ENCODE measurements at places on chromosomes 12 and 14.

- DNase-seq, result peak; percentile 3
Measured at GRCh38 chr14:37232907-37233481, 35.3 kb downstream of the MIPOL1 start.

DNA sequence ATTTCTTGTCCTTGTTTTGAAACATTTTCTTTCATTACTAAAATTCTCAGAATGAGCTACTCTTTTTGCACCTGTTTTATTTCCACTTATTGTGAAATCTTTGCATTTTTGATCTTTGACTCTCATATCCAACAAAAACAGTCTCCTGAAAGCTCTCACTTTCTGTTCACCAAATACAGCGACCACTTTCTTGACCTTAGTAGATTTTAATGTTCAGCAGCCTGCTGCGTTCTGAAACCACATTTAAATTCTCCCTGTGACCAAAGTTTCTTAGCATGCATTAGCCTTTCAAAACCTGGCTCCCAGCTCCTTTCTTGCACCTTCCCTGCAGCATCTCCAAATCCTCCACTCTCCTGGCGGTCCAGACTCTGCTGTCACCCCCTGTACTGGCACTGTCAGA lies 404.4 kb upstream of the PDE3A start:
- no peak for DNase-seq

- peak; percentile 58 for DNase-seq
Measured at GRCh38 chr14:105471297-105471821, 3.3 kb upstream of the CRIP2 start.

DNA sequence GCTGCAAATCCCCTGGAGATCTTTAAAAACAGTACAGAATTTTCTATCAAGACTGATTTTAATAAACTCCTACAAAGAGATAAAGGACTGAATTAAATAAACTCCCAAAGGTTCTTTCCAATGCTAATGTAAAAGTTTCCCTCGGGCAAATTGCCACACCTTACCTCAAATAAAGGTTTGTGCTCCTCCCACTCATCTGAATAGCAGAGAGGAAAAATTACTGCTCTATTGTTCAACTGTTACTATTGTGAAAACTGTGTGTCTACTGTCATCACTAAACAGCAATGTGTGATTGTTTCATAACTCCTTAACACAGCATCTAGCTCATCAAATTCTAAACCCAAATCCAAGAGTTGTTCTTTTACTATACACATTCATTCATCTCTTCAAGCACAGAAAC lies 3.2 kb downstream of the SPTLC2 start:
- DNase-seq, result no peak

DNA sequence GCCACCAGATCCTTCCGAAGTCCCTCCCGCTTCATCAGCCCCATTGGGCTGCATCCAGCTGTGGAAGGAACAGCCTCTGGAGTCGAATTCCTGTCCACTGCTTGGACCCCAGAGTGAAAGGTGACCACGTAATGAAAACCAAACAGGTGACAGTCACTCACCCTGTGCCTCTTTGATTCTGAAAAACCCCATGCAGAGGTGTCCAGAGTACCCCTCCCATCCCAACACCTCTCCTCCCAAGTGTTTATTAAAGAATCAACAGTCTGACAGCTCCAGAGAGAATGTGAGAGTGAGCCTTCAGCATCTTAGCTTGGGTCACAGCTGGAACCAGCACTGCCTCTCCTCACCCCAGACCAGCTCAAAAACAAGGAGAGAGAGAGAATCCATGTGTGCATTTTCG lies 178.6 kb upstream of the NOS1 start:
- DNase-seq, result no peak

GRCh38 chr14:60204843-60205774 lies 39.9 kb upstream of the DHRS7 start:
- DNase-seq, result no peak

DNA sequence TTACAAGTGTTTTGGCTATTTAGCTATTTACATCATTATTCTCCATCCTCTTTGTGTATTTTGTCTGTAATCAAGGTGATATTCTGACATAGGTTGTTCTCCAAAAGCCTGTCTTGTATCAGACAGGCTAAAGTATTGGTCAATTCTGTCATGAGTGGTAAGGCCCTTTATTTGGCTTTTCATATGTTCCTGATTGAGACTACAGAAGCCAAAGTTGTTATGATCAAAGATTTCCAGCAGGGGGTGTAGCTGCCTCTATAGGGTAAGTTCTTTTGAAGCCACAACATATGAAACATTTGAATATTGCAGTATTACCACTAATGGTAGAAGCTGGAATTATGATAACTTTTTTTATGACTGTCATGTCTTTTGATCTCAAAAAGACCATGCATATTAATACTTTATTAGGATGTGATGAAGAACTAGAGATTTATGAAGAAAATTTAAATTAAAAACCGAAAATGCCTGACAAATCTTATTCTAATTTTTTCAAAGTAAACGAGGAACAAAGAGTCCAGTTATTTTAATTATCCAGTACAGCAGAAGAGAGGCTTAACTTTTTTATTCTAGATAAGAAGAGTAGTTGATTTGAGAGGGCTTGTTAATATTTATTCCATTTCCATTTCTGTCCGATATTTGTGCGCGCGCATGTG lies 3.4 kb upstream of the ARHGAP5 start:
- DNase-seq, result peak; percentile 37

DNA sequence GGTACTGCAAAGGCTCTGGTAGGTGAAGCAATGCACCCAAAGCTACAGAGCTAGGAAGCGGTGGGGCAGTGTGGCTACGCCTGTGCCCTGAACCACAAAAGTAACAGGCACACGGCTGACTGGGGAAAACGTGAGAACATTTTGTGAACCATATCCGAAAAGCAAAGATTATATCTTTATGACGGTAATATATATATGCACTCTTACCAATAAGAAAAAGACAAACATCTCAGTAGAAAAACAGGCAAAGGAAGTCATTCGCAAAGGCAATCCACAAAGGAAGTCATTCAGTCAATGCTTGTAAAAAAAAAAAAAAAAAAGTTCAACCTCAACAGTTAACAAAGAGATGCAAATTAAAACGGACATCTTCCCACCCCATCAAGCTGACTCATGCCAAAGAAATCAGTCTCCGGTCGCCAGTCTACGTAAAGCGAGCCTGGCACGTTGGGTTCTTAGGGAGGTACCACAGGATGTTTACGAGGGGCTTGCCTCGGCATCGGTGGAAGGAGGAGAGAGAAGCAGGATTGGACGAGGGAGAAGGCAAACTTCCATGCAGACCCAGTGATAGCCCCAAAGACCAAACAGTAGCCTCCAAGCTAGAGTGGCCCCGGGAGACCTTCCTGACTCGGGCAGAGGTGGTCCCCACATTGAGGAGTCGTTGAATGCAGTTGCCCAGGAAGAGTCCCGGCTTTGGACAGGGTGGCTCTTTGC lies 39.4 kb upstream of the PPP2R5C start:
- no peak for DNase-seq

- no peak for DNase-seq
Measured at GRCh38 chr14:79516009-79516408, 695.3 kb downstream of the DIO2 start.

GRCh38 chr12:26803552-26803951 lies 29.4 kb downstream of the ITPR2 start:
- no peak for DNase-seq

DNA sequence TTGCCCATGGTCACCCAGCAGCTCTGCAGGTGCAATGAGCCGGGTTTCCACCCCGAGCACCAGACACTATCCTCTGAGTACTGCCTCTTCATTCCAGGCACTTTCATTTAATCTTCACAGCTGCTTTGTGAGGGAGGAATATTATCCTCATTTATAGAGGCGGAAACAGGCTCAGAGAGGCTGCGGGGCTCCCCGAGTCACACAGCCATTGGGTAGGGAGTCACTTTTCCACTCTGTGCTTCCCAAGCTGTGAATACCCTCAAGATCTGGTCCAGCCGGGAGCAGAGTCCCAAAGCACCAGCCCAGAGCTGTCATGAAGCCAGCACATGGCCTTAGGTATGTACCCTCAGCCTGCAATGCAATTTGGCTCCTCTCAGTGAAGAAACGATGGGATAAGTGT lies 51.7 kb upstream of the RIN3 start:
- DNase-seq, result no peak

GRCh38 chr12:25186038-25186787 lies 8.7 kb downstream of the DNAI7 start:
- no peak for DNase-seq

DNA sequence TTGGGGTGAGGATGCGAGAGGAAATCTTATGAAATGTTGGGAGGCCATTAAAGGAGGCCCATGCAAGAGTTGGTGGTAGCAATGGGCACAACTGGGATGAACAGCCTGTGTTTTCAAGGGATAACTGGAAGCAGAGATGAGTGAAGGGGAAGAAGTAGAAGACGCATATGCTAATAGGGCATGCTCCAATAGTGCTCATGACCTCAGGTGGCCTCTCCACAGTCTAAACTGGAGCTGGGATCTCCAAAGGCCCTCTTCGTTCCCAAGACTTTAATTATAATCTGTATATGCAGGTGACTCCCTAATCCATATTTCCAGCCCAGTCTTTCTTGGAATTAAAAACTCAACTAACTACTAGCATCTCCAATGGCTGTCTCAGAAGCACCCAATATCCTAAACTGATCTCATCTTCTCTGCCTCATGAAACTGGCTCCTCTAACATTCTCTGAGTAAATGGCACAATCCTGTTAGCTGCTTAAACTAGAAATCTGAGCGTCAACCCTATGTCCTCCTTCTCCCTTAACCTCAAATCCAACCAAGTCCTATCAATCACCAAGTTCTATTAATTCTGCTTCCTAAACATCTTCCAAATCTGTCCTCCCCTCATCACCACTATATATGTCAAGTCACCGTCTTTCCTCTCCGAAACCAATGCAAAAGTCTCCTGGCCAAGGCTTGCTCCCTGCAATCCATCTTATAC lies 2.8 kb upstream of the AJUBA start:
- DNase-seq, result no peak

DNA sequence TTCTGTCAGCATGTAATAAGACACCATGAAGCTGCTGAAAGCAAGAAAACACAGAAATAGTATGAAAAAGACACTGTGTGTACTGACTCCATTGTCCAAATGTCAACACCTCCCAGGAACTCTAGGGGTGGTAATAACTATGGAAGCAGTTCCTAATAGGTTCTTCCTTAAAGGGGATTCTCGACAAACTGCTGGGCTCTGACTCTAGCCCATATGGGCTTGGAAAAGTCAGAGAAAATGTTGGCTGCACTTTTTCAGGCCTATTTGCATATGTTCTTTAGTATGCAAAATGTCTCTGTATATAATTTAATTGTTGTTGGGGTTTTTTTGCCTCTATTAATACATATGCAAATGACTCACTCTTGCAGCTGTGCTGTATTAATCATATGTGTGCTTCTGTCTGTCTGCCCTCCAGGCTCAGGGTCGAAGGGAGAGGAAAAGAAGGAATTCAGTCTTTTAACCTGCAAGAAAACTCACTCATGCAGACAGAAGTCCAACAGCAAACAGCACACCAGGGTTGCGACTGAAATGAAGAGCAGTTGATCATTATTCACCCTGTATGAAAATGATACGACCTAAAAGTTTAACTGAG lies 317.6 kb downstream of the SOX5 start:
- no peak for DNase-seq

DNA sequence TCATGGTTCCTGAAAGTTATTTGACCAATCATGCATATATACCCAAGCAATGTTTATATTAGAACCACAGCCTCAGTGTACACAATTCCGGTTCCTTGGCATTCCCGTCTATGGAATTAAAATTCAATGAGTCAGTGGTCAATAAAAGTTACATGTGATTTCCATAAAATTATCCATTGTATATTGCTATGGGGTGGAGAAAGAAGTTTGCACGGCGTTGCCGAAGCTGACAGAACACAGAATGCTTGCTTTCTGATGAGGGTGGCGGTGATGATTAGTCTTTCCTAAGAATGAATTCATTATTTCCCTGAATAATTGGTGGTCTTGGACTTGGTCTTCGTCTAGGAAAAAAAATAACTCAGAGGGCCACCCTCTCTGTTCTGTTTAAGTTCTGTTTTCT lies 214.1 kb downstream of the ANO2 start:
- no peak for DNase-seq

DNA sequence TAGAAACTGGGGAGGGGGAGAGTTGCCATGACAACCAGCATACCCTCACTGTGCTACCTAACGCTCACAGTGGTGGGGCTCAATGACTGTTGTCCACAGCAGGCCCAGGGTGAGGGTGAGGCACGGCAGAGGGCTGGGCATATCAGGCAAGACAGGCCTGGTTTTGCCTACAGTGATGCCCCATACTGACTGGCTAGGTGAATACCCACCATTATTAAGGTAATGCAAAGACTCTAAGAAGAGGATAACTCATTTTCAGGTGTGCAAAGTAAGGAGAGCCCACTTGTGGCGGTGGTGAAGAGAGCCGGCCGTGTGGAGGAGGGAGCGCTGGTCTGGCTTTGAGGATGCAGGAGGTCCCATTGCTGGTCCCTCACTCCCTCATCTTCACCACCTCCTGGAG lies 422.3 kb downstream of the FUT8 start:
- DNase-seq, result no peak

DNA sequence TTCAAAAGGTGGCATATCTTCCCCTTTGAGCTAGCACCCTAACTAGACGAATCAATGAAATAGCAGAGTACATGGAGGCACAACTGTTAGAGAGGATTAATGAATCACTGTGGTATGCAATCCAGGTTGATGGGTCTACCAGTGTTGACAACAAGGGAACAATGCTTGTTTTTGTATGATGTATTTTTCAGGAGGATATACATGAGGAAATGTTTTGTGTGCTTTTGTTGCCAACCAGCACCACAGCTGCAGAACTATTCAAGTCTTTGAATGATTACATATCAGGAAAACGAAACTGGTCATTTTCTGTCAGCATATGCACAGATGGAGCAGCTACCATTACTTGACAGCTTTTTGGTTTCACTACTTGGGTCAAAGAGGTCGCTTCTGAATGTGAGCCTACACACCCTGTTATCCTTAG lies 142.6 kb downstream of the GPHN start:
- DNase-seq, result no peak

- DNase-seq, result peak; percentile 50
Measured at GRCh38 chr12:103301642-103302591, 193.9 kb downstream of the C12orf42 start.

- DNase-seq, result no peak
Measured at GRCh38 chr12:93006471-93007208, 77.5 kb upstream of the EEA1 start.

DNA sequence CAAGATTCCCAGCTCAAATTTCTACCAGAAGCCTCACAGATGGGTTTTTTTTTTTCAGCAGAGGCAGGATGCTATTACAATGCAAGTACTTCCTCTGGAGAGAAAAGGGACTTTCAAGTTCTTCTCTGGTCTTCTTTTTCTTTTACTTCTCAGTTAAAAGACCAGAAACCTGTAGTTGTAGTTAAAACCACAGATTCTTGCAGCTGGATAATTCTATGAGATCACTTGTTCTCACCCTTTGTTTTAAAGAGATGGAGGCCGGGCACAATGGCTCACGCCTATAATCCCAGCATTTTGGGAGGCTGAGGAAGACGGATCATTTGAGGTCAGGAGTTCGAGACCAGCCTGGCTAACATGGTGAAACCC lies 47.6 kb upstream of the OVCH1 start:
- no peak for DNase-seq

GRCh38 chr14:33742166-33742565 lies 208.7 kb downstream of the EGLN3 start:
- no peak for DNase-seq

Data from nephron progenitor cell (in vitro differentiated cells).